Stimulated activated CD8-positive, alpha-beta memory T cell treated with anti-CD3 and anti-CD28 coated beads, Interleukin-15, amount 100 ng/mL, for 48 hours (primary cell): ENCODE measurements at places on chromosomes 2 and 18.

DNA sequence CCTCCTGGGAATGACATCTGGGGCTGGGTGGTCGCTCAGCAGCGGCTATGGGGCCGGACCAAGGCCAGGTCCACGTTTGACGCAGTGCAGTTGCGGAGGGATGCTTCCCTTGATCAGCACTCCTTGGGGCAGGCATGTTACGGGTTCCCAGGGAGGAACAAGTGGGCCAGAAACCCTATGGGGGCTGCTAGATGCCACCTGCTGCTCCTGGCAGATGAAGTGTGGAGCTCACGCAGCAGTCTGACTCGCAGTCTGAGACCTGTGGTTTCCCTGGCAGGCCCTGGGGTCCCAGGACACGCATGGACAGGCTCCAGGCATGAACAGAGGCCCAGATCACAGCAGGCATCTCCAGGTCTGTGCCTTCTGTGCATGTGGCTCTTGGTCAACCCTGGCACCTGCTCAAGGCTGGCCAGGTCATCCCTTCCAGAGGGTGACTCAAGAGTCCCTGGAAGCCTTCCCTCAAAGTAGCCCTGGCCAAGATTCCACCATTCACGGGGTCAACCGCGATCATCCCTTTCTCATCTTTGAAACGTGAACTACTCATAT, 20.0 kb downstream of the KCNF1 start:
- DNase-seq, result no peak

GRCh38 chr2:186612555-186613440, 22.9 kb downstream of the ITGAV start:
- DNase-seq, result no peak

DNA sequence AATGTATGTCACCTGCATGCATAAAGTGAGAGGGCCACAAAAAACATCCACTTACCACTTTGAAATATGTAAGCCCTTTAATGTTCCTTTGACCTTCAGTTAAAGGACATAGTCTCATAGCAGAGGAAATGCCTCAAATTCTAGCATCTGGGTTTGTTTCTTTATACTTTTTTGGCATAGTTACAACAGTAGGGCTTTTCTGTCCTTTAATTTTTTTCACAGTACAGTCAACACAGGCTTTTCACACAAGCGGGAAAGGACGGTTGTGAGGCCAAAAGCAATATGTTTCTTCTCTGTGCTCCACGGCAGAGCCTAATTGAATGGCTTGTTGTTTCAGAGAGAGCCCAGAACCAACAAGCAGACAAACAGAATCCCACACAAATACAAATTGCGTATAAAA, 57.6 kb downstream of the CRIM1 start:
- DNase-seq, result no peak

DNA sequence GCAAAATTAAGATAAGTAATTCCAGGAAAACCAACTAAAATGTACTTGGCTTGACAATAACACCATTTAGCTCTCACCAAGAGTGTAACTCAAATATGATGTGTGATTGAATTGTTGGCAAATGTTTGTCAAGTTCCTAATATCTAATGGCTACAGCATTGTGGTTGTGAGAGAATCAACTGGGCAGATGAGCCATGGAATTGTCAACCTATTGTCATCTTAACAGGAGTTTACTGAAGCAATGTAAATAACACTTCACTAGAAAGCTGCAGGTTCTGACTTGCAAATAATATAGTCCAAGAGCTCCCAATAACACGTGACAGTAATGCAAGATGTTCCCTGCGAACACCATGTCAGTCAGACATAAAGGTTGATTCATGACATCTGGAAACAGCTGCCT, 495.2 kb upstream of the MEIS1 start:
- no peak for DNase-seq

- no peak for DNase-seq
Measured at GRCh38 chr18:3753106-3753505, 303.1 kb downstream of the TGIF1 start.

GRCh38 chr2:43460174-43460546, 135.7 kb downstream of the THADA start:
- DNase-seq, result no peak

GRCh38 chr2:190215620-190216019, 104.0 kb downstream of the HIBCH start:
- DNase-seq, result no peak

- no peak for DNase-seq
Measured at GRCh38 chr2:241890524-241891235, 21.2 kb downstream of the RTP5 start.
